Fibroblast of lung (primary cell): ENCODE measurements at places on chromosomes 2 and 18. TPM values are rescaled to one million over a fixed set of nuclear protein-coding genes. Genes with fewer than 3 reads are reported as not detected.

Gene NEDD4L
- 8.5 and 18.7 TPM in 2 replicates for total RNA-seq

Gene CTDSP1
- total RNA-seq, result 40.6 and 45.4 TPM in 2 replicates

Gene OSR1
- total RNA-seq, result 13.4 and 17.7 TPM in 2 replicates

Gene GNAL
- 0.50 and 0.77 TPM in 2 replicates for total RNA-seq

Gene SLC9A4
- total RNA-seq, result not detected in 2 replicates

Gene ELAC1
- total RNA-seq, result 5.4 and 7.3 TPM in 2 replicates

Gene RBM43
- total RNA-seq, result 4.9 and 12.4 TPM in 2 replicates

Gene EPC2
- total RNA-seq, result 20.5 and 22.8 TPM in 2 replicates

Gene TMEM182
- 2.8 and 3.9 TPM in 2 replicates for total RNA-seq

Gene CCDC74A
- 5.9 and 6.7 TPM in 2 replicates for total RNA-seq

Gene FAM228B
- total RNA-seq, result 11.9 and 12.6 TPM in 2 replicates

Gene GALR1
- not detected in 2 replicates for total RNA-seq

Gene HMSD
- 0.83 TPM in 1 of 2 replicates, not detected in the other for total RNA-seq

Gene REG1B
- not detected in 2 replicates for total RNA-seq

Gene SESTD1
- 16.8 and 17.5 TPM in 2 replicates for total RNA-seq
